ENCODE measurements at places on chromosomes 3 and 15.

DNA sequence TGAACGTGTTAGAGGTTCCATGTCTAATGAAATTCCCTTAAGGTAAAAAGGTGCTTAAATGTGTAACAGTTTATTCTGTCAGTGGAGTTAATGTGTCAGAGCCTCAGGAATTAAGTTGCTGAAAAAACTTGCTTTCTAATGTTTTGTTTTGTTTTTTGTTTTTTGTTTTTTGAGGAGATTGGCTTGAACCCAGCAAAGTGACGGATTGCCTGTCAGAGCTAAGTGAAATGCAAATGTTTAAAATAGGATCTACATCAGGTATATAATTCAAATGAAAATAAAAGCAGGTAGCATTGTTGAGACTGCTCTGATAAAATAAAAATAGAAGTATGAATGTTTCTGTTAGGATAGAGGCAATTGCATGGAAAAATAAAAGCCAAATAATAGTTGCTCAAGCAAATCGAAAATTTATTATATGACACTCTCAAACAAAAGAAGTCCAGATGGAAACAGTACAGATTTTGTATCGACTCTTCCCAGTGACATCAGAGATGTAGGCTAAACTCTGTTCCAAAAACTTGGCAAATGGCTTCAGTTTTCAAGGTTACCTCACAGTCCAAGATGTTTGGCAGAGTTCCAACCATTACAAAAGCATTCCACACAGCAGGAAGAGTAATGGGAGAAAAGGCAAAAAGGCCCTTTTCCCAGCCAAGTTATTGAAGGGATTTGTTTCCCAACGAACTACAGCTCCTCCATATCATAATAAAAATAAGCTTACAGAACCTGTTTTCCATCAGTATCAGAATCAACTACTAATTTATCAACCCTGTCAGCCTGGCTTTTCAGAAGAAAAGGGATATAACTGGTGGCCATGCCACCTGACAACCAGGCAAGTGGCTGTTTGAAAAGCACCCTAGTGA lies 291.0 kb downstream of the TBL1XR1 start:
- no peak for DNase-seq

DNA sequence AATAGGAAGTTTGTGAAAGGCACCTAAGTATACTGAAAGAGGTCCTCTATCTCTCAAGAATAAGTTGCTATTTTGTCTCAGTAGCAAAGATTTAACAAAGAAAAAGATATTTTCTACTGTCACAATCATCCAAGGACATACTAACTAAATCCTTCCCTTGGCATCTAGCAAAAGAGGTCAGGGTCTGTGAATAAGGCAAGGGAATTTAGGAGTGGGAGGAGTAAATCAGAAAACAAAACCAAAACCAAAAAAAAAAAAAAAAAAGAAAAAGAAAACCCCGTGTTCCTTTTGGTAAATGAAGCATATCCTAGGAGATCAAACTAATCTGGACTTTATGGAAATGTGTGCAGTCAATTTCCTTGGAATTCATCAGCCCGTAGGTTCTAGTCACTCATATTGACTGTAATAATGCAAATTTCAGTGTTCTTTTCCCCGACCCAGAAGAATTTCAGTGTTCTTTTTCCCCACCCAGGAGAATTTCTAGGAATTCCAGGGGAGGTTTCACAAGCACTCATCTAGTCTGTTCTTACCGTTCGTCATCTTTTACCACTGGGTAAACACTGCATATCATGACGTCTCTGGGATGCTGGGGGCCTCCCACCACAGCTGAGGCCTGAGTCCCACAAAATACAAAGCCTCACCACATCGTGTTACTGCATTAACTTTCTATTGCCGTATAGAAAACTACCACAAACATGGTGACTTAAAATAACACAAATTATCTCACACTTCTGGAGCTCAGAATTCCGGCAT lies 113.8 kb upstream of the CCDC54 start:
- no peak for DNase-seq

- DNase-seq, result peak; percentile 62
Measured at GRCh38 chr3:129317848-129318247, 39.2 kb downstream of the HMCES start.

GRCh38 chr15:79883579-79884203 lies 13.1 kb downstream of the MTHFS start:
- no peak for DNase-seq

DNA sequence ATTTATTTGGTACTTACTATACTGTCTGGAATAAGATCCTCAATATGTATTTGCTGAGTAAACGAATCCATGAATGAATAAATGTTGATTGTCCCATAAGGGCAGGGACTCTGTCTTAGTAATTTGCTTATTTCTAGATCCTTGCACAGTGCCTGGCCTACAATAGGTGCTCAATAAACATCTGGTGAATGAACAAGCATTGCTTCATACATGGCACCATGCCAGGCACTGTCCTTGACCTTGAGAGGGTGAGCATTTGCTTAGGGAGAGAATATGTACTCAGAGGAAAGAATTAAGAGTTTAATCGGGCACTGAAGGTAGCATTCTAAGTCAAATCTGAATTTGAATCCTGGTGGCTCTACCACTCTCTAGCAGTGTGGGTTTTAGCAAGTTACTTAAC lies 282.1 kb downstream of the THSD4 start:
- DNase-seq, result no peak

- DNase-seq, result no peak
Measured at GRCh38 chr3:178583963-178584575, 47.8 kb downstream of the KCNMB2 start.

DNA sequence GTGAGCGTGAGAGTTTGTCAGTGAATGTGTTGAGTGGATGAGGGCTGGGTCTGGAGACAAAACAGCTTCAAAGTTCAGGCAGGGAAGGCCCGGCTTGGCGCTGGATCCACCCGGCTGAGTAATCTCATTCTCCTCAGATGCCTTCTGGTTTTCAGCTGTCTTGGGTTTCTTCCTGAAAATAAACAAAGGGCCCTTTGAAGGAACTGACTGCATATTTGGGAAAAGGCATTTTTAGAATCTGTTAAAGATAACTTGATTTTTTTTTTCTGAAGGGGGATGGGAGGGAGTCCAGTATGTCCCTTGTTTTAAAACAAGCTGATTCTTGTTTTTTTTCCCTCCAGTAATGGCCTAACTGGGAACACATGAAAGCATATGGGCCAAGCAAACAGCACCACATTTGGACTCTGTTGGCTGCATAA lies 86.4 kb downstream of the TIGIT start:
- no peak for DNase-seq

GRCh38 chr3:51110586-51110985 lies 274.5 kb upstream of the MANF start:
- DNase-seq, result no peak

DNA sequence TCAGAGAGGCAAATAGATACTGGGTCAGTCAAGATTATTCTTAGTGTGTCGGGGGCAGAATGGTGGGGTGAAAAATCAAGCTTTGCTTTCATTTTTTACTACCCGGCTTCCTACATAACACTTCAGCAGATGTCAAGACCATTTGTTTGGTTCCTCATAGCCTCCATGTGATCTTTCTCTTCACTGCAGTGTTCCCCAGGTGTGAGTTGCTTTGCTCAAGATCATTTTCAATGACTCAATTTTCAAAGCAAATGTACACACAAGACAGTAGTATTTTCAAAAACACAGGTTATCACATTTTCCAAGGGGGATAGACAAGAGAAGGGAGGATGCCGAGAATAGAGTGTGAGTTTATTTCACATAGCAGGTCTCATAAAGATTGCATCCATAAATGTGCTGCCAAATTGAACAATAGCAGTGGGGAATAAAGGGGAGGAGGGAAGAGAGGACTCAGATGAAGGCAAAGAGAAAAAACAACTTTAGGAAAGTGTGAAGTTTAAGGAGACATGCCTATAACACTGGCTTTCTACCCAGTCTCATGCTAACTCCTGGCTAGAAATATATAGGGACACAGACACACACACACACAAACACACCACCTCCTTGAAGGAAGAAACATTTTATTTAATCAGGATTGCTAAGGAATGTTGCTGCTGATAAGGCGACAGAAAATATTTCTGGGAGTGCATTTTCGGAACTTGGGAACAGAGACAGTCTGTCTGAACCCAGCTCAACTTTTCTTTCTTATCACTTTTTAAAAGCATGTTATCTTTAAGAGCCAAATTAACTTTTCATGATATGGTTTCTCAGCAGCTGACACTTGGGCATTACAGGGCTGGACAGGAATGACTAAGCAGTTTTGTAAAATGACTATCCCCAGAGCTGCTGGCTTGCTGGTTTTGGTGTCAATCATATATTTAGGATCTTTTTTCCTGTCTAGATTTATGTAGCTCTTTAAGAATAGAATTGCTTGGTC lies 402.4 kb downstream of the RBMS3 start:
- DNase-seq, result peak; percentile 15

- no peak for DNase-seq
Measured at GRCh38 chr15:64398575-64398974, 10.9 kb downstream of the TRIP4 start.

DNA sequence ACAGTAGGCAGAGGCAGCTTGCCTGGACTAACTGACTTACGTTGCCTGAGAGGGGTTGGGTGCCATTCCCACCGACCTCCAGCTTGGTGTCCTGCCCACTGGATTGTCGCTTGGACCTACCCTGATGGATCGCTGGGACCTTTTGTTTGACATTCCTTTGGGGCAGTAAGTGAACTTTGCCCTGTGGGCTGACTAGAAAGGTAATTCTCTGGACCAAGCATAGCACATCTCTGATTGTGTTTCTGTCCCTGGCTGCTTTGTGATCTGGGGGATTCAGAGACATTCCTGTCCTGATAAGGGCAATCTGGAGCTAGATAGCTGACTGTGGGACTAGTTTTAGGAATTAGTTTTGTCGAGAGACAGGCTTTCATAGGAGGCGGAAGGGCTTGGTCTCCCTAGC lies 19.5 kb upstream of the IFT57 start:
- DNase-seq, result no peak

DNA sequence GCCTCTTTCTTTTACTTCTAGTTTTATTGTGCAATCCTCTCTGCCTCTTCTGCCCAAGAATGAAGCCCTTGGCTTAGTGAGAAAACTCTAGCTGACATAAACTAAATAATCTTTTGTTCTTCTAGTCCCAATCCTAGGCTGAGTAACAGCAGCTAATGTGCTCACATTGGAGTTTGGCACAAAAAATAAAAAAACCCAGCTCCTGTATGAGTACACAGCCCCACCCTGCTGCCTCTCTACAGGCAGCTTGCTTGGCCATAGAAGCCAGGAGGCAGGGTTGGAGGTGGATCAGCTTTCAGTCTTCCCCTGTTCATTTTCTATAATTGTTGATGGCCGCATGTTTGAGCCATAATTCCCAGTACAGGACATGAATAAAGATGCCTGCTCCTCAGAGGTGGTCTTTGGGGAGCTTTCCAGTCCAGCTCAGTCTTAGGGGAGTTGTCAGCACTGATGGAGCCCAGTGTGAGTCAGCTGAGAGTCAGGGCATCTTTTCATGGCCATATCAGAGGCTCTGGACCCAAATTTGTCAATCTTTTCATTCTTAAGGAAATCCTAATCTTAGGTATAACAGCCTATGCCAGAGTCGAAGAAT lies 46.7 kb downstream of the RTP1 start:
- no peak for DNase-seq

- no peak for DNase-seq
Measured at GRCh38 chr3:73353649-73354217, 271.0 kb downstream of the PDZRN3 start.

DNA sequence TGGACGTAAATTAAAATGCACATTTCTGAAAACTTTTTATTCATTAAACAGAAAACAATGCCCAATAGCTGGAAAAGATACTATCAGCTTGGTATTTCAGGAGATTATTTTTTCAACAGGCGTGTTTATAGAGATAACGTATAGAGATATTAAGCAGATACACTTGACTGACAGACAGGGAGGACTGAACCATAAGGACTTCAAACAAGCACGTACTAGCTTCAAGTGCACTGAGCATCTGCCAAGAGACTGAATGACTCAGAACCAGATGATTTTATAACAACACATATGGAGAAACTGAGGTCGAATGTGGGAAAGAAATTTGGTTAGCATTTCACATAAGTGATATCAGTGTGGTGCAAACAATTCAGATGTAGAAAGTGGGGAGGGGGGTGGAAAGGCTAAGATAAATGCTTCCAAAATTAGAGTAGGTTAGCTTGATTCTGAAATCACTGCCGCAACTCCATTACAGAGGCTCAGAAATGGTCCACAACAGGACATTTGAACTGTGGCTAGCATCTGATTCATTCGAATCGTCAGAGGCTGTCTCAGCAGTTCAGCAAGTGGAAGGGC lies 103.5 kb downstream of the SEMA6D start:
- no peak for DNase-seq

DNA sequence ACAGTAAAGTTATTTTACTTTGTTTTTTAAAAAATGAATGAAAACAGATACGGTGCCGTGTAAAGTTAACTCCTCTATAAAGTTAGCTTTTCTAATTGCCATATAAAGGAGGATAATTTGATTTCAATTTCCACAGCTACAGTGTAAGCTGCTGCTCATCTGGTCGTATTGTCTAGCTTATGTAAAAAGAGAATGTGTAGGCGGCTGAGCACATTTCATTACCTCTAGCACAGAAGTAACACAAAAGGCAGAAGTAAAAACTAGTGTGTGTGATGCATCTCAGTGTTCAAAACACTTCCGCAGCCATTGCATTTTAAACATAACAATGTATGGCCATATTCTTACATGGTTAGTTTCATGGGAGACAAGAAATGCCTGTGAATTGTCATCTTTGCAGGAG lies 105.0 kb upstream of the P2RY1 start:
- DNase-seq, result no peak

DNA sequence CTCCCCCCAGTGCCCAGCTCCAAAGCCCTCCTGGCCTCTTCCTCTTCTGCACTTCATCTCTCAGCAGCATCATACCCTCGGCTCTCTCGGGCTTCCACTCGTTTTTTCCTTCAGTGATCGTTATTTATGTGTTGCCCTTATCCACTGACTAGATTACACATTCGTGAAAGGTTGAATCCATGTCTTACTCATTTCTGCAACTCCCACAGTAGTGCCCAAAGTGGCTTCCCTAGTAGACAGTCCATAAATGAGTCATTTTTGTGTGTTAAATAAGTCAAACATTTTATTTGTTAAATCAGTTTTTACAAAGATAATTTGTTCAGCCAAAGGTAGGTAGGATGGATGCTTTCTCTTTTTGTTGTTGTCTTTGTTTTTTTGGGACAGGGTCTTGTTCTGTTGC lies 87.4 kb downstream of the CRTC3 start:
- DNase-seq, result no peak

- DNase-seq, result no peak
Measured at GRCh38 chr15:101570241-101570640, 80.7 kb upstream of the PCSK6 start.

DNA sequence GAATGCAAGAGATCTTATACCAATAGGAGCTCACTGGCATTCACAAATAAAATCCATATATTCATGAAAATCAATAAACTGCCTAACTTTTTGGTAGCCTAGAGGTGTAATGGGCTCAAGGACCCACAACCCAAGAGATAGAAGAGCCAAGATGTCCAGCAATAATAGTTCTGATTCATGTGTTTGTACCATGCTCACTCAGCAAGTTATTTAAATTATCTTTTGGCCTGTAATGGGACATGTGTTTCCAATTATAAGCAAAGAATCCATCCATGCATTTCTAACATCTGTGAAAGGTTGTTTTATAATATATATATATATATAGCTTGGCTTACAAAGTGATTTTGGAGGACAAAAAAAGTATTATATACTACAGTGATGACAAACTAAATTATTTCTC lies 29.7 kb upstream of the SHC4 start:
- no peak for DNase-seq

GRCh38 chr3:190086191-190086590 lies 34.5 kb downstream of the P3H2 start:
- DNase-seq, result no peak

- DNase-seq, result no peak
Measured at GRCh38 chr3:190076601-190077394, 43.9 kb downstream of the P3H2 start.

GRCh38 chr3:88149101-88149508 lies 654 bp upstream of the C3orf38 start:
- peak; percentile 17 for DNase-seq

- no peak for DNase-seq
Measured at GRCh38 chr3:180888992-180889560, 23.4 kb upstream of the FXR1 start.

All from NAMALWA (cell line).